ENCODE measurements at places on chromosomes 7 and 10. TPM values are rescaled to one million over a fixed set of nuclear protein-coding genes. Genes with fewer than 3 reads are reported as not detected.

The TUBB8 gene
- not detected for polyA plus RNA-seq

The STMP1 gene
- polyA plus RNA-seq = 55.9 TPM

The PRSS1 gene
- not detected for polyA plus RNA-seq

The GPC2 gene
- 6.9 TPM for polyA plus RNA-seq

DNA sequence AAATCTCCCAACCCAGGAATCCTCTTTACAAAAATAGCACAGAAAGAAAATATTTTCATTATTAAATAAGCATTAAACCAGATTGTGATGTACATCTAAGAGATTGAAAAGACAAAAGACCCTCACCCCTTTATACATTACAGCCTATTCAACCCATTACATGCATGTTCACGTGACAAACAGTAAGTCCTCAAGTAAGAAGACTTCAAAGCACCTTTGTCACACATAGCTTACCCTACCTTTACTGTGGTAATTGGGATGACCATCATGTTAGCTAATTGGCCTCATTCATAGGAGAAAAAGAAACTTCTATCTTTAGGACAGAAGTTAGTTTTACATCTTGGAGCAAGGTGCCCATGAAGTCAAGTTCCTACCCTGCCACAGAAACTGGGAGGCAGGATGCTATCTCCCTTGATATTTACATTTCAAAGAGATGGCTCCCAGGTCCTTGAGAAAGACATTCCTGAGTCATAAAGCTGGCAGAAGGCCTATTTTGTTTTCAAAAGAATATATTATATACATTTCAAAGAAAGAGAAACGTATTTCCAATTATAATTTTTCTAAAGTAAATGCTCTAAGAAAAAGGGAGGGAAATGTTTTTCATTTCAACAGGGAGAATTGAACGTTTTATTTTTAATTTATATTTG, 48.1 kb downstream of the GNAI1 start:
- no peak for DNase-seq

GRCh38 chr7:87316846-87317552, 28.5 kb upstream of the CROT start:
- DNase-seq = no peak

- peak; percentile 76 for DNase-seq
Observed at GRCh38 chr10:58512491-58513187, at the start of gene BICC1. Gene BICC1 (plus strand): TSS chr10:58512872. CDS start chr10:58513144, 272 bp downstream.

DNA sequence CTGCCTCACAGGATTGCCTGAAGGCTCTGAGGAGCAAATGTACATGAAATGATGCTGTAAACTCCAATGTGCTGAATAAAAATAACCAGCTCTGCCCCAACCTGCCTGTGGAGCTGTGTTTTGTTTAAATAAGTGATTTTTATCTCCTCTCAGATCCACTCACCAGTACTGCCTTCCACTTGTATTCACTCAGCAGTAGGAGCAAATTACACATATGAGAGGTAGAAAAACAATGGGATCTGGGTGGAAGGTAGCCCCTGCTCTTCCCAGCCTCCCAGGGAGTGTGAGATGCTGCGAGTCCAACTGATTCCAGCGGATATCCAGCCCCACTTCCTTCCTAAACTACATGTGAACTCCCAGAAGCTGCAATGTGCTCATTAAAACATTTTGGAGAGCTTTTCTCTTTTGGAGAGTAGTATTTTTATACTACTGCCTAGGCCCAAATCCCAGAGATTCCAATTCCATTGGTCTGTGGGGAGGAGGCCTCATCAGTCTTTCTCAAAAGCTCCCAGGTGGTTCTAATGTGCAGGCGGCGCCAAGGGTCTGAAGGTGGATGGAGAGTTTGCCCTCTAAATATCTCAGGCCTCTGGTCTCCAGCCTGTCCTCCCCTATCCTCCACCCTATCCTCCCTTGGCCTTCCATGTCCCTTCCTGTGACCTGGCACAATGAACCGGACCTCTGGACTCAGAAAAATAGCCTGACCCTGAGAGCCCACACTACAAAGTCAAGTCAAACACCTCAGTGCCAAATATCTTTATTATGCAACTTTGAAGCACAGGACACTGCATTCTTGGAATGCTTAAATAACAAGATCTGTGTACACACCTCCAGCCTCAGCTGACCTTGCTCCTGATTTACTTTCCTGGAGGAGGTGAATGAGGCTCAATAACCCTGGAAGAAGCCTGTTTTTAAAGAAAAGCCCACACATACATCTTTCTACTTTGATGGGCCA, 46.2 kb downstream of the CPVL start:
- DNase-seq = no peak

DNA sequence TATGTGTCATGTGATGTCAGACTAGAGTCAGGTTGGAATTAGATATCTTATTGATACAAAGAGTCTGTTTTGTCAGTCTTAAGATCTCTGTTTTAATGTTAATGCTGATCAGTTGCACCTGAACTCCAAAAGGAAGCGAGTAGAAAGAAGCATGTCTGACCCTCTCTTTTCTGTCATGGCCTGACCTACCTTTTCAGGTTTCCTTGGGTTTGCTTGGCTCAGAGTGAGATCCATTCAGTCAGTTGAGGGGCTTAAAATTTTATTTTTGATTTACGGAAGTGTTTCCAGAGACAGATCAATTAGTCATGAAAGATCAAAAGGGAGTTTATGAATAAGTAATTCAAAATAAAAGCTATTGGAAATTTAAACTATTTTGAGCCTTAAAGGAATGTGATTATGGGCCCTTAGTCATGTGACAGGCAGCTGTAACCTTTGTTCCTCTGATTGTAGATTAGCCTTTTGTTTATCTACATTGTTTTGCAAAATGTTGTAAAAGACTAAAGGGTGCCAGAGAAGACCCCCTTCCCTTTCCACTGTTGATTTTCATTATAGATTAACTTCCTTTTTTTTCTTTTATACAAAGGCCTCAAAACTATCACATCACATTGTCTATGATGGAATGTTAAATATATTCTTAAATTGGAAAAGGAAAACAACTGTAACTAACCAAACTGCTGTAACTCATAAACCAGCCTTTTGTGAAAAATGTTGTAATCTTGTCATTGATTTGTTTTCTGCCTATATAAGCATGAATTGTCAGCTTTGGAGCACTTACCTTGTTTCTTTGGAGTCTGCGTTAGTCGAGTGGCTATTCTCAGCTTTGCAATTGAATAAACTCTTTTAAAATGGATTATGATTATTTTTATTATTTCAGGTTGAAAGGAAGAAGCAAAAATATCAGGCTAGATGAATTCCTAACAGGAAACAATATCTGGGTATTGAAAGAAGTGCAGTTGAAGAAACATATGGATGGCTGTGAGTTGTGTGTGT, 195.5 kb upstream of the MBL2 start:
- DNase-seq = no peak

All from muscle of arm (tissue), 14 donors.